ENCODE measurements at places on chromosomes 13 and 19.

GRCh38 chr13:23427881-23428528 is 5.5 kb downstream of the SACS start:
- no peak for DNase-seq

GRCh38 chr19:12828494-12828893 is 5.9 kb downstream of the RTBDN start:
- DNase-seq = peak; percentile 56

- no peak for DNase-seq
Measured at GRCh38 chr19:7874897-7875273, 695 bp upstream of the PRR36 start.

- DNase-seq = no peak
Measured at GRCh38 chr13:101049166-101049850, 367.0 kb downstream of the NALCN start.

DNA sequence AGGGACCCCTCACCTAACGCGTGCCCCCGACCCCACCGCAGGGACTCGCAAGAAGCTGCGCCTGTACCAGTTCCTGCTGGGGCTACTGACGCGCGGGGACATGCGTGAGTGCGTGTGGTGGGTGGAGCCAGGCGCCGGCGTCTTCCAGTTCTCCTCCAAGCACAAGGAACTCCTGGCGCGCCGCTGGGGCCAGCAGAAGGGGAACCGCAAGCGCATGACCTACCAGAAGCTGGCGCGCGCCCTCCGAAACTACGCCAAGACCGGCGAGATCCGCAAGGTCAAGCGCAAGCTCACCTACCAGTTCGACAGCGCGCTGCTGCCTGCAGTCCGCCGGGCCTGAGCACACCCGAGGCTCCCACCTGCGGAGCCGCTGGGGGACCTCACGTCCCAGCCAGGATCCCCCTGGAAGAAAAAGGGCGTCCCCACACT is 4.7 kb upstream of the MYBPC2 start:
- DNase-seq = peak; percentile 62
